ENCODE measurements at places on chromosomes 2 and 18.

- DNase-seq: no peak
Measured at GRCh38 chr2:96164459-96165184, 19.4 kb upstream of the DUSP2 start.

GRCh38 chr18:75836516-75836915, 409.0 kb upstream of the SMIM21 start:
- DNase-seq: no peak

GRCh38 chr2:220419647-220420046, 792.2 kb downstream of the SLC4A3 start:
- DNase-seq: no peak

DNA sequence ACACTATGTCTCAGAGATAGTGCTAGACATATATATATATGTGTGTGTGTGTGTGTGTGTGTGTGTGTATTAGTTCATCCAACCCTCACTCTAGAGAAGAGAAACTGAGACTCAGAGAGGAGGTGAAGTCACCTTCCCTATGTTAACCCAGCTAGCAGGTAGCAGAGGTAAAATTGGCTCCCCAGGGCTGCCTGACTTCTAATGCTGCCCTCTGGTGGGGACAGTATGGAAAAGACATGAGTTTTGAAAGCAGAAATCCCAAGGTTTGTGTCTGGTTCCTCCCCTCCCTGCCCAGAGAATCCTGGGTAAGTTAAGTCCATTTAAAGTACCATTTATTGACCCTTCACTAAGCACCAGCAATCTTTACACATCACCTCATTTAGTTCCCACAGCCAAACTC, 137.7 kb downstream of the THNSL2 start:
- no peak for DNase-seq

- DNase-seq: no peak
Measured at GRCh38 chr2:23657371-23657770, 269.6 kb downstream of the ATAD2B start.

DNA sequence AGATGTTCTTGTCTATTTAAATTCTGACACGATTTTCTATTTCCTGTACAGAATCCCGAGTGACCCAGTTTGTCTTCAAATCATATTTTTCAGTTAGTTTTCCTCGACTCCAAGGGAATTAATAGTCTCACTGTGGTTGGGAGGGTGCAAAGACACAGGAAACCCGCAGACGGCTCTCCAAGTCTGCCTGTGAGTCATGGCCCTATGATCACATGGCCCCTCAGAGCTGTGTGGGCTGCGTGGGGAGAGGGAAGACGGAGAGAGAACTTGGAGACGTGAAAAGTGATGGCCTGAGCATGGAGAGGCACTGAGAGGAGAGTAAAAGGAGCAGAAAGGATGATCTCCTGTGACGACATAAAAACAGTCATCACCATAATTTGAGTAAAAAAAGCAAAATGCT, 989.9 kb downstream of the DCDC2C start:
- peak; percentile 4 for DNase-seq

DNA sequence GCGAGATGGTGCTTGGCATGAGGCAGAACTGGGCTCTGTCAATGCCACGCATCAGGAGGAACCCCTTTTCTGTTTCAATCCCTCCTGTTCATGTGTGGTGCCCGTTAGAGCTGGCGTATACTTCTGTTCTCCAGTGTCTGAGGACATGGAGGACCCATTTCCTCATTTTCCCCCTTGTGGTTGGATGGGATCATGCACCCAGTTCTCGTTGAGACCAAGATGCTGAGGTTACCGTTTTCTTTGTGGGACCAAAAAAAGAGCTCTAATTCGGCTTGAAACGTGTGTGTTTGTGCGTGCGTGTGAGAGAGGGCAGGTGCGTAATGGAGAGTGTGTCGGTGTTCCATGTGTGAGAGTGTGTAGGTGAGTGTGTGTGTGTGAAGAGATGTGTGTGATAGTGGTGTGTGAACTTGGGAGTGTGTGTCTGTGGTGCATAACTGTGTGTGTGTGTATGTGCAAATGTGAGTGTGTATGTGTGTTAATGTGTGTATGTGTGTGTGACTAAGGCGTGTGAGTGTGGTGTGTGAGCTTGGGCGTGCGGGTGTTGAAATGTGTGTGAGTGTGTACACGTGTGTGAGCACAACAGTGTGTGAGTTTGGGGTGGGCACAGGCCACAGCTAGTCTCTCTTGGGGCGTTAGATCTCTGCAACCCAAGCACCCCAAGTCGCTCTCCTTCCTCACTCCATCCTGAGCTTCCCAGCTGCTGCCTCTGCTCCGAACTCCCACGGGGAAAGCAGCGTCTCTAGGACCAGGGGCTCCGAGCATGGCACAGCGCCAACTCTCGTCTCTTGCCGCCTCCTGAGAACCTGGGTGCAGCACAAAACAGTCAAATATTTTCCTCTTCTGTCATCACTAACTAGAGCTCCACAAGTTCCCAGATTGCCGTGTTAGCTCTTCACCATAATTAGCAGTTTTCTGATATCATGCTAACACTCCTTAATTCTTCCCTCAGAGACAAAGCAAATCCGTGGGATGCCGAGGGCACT, 75.8 kb downstream of the LONRF2 start:
- DNase-seq: peak; percentile 23

DNA sequence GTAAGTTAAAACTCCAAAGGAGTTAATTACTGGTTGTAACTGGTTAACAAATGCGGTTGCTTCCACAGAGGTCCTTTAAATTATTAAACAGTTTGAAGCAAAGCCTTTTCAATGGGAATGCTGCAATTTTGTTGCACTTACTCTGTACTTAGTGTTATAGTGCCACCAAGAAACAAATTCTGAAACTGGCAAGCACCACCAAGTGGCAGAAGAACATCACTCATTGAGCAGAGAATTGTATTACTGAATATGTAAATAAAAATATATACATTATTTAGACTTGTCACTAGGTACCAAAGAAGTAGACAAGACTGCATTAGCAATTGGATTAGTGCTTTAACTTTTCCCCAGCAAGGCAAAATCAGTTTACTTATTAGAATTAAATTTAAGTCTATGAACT, 2.6 kb upstream of the TMEFF2 start:
- peak; percentile 3 for DNase-seq

DNA sequence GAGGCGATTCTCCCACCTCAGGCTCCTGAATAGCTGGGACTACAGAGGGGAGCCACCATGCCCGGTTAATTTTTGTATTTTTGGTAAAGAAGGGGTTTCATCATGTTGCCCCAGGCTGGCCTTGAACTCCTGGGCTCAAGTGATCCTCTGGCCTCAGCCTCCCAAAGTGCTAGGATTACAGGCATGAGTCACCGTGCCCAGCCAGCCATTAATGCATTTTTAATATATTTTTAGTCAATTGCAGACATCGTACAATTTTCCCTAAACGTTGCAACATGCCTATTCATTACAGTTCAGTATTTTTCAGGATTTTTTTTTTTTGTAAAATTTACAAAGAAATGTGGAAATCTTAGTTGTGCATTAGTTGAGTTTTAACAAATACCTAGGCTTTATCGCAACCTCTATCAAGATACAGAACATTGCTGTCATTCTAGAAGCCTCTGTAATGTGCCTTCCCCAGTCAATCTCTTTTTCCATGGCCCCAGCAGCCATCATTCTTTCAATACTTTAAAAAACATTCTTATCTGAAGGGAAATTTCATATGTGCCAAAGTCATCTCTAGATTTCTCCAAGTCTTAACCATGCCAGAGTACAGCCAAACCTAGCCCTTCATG, 14.7 kb downstream of the NABP1 start:
- DNase-seq: no peak

DNA sequence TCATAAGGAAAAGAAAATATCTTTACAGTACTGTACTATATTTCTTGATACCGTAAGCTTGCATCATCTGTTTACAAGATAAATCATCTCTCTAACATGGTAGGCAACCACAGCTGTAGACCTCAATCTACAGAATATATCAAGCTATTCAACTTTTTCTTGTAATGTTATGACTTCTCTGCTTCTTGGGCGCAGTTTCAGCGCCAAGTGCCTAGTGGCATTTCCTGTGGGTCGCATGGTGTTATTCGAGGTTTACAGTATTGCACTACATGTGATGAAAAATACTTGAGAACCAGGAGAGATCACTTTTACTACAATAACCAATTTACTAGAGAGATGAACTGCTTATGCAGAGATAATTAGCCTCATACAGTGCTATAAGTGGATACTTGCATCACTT, 34.0 kb upstream of the SESTD1 start:
- DNase-seq: no peak

- no peak for DNase-seq
Measured at GRCh38 chr18:68399721-68400120, 315.2 kb downstream of the TMX3 start.

DNA sequence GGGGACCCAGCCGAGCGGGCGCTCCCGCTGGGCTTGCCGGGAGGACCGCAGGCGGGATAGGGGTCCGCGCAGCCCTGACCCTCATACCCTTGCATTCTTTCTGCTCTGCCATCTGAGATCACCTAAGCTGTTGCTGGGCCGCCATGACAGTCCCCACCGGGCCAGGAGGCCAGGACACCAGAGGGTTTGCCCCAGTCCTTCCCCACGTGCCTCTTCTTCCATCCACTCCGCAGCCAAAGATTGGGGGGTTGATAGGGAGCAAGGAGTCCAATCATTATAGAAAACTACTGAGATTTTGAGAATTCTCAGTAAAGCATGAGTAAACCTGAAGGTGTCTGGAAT, 453 bp upstream of the GRB14 start:
- DNase-seq: no peak

- DNase-seq: no peak
Measured at GRCh38 chr2:49459314-49459993, 305.1 kb upstream of the FSHR start.

DNA sequence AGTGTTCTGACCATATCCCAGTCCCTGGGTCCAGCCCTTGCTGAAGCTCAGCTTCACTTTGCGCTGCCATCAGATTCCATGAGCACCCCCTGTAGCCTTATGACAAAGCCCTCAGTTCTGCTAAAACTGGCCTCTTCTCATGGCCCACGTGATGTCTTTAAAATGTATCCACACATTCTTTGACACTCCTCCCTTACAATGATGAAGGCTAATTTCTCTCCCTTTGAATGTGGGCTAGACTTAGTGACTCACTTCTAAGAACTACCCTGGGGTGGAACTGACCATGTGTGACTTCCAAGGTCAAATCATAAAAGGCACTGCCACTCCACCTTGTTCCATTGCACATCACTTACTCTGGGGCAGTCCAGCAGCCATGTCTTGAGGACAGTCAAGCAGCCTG, 45.4 kb upstream of the GORASP2 start:
- no peak for DNase-seq

DNA sequence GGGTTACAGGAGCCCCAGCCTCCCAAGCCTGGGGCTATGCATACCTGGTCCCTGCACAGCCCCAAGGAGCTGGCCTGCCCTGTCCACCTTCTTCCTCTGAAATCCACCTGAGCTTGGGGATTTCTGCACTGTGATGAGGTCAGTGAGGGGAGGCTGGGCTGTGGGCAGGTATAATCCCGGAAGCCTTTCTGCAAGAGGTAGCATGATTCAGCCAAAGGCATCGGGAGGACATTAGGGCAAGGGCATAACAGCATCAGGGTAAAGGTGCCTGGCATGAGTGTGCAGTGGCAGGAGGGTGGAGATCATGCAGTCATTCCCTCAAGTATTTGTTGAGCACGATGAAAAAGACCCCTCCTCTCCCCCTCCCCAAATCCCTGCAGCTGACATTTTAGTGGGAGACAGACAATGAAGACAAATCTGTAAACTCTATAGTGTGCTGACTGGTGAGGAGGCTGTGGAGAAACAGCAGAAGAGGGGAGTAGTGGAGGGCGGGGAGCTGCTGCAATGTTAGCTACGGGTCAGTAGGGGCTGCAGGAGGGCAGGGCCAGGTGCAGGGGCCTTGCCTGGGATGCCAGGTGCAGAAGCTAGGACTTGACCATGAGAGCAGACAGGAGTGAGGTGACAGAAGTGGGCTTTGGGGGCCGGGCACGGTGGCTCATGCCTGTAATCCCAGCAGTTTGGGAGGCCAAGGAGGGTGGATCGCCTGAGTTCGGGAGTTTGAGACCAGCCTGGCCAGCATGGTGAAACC, 18.7 kb downstream of the ZFP36L2 start:
- no peak for DNase-seq

DNA sequence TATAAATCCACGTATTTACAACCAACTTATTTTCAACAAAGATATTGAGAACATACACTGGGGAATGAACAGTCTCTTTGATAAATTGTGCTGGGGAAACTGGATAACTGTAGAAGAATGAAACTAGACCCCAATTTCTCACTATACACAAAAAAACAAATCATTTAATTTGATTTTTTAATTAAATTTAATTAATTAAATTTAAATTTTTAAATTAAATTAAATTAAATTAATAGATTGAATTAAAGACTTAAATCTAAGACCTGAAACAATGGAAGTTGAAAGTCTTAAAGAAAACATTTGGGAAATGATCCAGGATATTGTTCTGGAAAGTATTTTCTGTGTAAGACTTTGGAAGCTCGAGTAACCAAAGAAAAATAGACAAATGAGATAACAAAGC, 301.4 kb downstream of the GALNT13 start:
- no peak for DNase-seq

DNA sequence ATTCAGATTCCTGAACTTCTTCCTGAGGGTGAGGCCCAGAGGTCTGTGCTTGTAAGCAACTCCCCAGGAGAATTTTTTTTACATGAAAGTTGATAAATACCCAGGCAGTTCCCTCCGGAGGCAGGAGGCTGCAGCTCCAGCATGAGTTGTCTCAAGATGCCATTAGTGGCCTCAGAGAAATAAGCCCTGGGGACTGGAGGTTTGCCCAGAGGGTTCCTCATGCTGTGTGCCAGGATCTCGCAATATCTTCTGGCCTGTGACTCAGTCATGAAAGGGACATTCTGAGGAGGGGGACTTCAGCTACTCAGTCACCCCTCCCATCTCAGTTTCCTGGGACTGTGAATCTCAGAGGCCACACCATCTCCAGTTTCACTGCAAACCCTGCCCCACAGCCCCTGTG, 49.9 kb downstream of the LYPD1 start:
- peak; percentile 20 for DNase-seq

DNA sequence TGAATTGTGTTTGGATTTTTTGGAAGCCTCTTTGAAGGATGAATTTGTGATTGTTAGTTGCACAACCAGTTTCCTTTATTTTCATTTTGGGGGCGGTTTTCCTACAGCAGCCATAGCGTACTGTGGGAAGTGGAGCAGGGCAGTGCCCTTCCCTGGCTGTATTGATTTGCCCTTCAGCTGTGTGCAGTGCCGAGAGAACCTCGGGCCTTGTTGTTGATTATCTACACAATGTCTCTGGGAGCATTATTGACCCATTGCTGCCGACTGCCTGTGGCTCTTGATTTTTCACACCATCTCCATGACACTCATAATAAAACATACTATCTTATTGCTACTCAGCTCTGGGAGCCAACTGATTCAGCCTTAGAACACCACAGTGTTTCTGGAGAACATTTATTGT, 162.2 kb upstream of the BOD1L2 start:
- DNase-seq: no peak

DNA sequence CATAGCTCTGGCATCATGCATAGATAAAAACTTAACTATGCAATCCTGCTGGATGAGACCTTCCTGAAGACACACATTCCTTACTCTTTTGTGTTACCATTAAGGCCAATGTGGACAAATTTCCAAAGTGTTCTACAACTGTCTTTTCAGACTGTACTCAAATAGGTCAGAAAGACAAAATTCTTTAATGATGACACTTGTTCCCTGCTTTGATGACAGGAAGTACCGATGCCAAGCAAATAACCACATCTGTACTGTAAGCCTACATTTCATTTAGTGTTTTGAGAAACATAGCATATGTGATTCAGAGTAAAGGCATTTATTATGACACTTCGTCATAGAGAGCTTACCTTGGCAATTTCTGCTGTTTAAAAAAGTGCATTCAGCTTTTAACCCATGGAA, 55.0 kb downstream of the PMAIP1 start:
- peak; percentile 69 for DNase-seq

Measured in fibroblast of skin of right quadriceps (primary cell).